AG08395 (cell line): ENCODE measurements at places on chromosomes 1 and 21.

DNA sequence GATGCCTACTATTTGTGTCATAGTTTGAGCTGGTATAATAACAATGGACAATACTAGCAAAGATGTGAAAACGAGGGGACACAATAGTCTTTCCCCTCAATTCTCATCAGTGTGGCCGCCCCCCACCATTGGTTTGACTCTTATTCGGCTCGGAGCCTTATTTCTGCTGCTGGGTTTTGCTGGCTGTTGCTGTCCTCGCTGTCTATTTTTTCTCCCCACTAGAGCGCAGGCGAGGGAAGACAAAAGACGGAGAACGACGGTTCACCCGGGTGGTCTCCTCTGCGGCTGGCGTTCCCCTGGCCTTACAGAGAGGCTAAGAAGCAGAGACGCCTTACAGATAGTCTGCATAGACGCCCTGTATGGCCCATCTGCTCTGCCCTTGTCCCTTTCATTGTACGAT, 19.4 kb downstream of the CLIC6 start:
- DNase-seq = peak; percentile 26

DNA sequence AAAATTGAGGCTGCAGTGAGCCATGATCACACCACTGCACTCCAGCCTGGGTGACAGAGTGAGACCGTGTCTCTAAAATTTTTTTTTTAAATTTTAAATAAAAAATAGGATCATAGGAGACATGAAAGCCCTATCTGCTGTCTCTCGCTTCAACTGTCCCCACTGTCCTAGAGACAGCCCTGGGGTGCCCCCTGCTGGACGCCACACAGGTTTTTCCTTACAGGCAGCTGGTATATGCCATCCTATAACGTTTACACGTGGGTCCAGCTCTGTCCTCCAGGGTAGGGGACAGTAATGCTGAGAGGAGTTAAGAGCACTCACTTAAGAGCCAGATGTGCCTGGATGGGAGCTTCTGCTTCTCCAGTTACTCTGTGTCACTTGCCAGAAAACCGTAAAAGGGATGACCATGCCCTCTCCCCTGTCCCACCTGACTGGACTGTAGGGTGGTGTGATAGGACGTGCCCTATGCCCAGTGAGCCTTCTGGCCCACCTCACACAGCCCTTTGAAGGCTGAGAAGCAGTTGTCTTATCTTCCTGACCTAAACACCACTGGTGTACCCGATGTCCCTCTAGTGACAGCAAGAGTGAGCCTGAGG, 8.5 kb downstream of the FBXO2 start:
- peak; percentile 81 for DNase-seq

- peak; percentile 43 for DNase-seq
Measured at GRCh38 chr1:108570128-108570527, 10.2 kb downstream of the EEIG2 start.

DNA sequence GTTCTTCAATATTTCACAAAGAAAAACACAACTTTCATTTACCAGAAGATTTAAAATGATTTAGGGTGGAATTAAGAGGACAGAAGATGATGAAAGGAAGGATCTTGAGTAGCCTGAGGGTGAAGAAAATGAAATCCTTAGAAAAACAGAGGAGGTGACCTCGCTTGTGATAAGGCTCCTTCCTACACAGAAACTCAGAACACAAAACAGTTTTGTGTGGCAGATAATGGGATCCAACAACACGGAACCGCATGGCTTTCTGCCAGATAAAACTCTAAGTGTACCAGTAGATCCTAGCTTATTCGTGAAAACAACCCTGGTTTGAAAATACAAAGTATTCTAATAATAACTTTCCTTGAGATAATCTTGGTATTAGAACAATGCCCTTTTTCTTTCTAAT, 74.0 kb upstream of the EXO1 start:
- DNase-seq = no peak

GRCh38 chr1:235050911-235051360, 77.7 kb downstream of the TOMM20 start:
- peak; percentile 32 for DNase-seq
